ENCODE measurements at places on chromosomes 4 and X.

DNA sequence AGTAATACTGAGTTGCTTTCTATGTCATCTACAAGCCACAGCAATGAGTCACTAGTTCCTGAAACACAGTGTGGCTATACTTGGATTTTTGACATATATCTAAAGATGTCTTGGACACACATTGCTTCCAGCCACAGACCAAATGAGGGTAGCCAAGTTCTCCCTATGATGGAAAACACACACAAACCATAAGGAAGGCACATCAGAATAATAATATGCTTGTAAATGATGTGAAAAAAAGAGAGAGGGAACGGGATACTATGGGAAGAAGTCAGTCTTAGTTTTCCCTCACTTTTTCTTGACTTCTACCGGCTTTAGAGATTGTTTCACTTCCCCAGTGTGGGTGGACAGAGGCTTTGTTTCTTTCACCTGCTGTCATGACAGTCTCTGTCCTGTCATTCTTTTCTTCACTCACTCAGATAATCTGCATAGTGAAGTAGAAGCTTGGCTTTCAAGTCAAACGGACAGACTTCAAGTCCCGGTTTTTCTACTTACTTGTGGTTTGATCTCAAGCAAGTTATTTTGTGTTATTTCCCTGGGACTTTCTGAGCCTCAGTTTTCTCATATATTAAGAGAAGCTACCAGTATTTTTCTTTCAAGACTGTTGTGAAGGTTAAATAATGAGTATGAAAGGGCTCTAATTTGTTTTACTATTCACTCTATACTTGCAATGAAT is 34.7 kb downstream of the P2RY10 start:
- DNase-seq: peak; percentile 10

- no peak for DNase-seq
Observed at GRCh38 chr4:22504922-22505321, 10.9 kb downstream of the ADGRA3 start.

- DNase-seq: peak; percentile 88
Observed at GRCh38 chr4:105137121-105137875, 9.4 kb upstream of the TET2 start.

- DNase-seq: no peak
Observed at GRCh38 chr4:155392481-155393184, 15.9 kb upstream of the MAP9 start.

DNA sequence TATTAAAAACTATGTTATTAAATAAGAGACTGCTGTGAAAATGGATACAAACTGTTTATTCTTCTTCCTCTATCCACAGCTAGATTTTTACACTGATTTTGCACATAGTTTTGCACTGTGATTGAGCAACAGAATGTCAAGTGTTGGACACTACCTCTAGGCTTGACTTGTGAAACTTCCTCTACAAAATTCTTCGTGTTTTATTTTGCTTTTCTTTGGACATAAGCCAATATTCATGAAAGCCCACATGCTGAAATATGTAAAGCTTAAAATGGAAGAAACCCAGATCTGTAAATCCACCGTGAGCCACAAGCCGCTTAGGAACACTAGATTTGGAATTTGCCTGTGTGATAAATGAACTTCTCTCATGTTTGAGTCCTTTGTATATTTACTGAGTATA is 849.4 kb downstream of the FSTL5 start:
- DNase-seq: no peak

GRCh38 chr4:97953171-97953941 is 189.9 kb downstream of the STPG2 start:
- no peak for DNase-seq

GRCh38 chr4:3306450-3306849 is 13.6 kb downstream of the RGS12 start:
- no peak for DNase-seq

DNA sequence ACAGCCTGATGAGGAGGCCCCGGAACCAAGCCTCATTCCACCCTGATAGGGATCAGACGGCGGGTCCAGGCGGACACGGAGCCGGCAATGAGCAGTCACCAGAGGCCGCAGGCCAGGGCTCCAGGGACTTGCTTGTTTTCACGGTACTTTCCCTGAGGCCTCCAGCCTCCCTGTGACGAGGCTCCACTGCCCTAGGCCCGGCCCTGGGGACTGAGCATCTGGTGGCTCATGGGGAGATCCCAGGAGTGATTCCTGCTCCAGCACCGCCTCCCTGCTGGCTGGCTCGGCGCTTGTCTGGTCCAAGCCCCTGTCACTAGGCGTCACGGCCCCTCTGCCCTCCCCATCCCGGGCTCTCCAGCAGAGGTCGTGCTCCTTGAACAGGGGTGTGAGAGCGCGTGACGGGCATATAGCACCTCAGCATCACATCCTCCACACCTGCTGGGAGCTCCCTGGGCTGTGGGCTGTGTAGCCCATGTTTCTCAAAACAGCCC is 14.1 kb downstream of the HTRA3 start:
- no peak for DNase-seq

DNA sequence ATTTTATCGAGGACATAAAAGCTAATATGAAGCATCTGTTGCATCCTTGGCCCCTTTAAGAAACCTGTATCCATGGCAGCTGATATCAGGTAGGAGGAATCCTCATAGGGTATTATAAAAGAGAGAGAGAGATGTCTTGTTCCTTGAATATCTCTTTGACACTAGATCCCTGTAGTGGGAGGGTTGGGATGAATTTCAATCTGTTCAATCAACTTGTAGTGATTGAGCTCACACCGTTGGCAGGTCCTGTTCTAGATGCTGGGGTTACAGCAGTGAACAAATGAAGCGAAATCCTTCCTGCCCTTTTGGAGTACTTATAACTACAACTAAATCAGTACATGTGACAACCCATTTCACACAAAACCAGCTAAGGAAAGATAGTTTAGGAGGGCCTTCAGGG is 35.3 kb upstream of the GATB start:
- no peak for DNase-seq

GRCh38 chr4:17468619-17469221 is 43.2 kb downstream of the QDPR start:
- DNase-seq: peak; percentile 5

DNA sequence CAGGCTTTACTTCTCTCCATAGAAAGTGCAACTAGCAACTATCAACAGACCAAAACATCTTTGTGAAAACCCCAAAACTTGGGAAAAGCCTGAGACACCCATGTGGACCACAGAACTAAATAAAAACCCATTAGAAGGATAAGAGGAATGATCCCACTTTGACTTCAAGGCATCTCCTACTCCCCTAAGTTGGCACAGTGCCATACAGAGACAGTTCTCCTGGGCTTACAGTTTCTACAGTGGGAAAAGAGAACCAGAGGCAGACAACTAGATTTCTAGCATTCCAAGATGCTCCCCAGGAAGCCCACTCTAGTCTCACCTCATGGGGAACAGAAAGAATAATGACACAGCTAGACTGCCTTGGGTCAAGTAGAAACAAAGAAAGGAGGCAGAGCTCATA is 20.4 kb downstream of the TMLHE start:
- no peak for DNase-seq

- DNase-seq: no peak
Observed at GRCh38 chr4:184752496-184753275, 18.8 kb upstream of the CENPU start.

Data from inflammatory macrophage treated with lipopolysaccharide for 4 hours (primary cell).